ENCODE measurements at places on chromosomes 2 and 18. TPM values are rescaled to one million over a fixed set of nuclear protein-coding genes. Genes with fewer than 3 reads are reported as not detected.

DNA sequence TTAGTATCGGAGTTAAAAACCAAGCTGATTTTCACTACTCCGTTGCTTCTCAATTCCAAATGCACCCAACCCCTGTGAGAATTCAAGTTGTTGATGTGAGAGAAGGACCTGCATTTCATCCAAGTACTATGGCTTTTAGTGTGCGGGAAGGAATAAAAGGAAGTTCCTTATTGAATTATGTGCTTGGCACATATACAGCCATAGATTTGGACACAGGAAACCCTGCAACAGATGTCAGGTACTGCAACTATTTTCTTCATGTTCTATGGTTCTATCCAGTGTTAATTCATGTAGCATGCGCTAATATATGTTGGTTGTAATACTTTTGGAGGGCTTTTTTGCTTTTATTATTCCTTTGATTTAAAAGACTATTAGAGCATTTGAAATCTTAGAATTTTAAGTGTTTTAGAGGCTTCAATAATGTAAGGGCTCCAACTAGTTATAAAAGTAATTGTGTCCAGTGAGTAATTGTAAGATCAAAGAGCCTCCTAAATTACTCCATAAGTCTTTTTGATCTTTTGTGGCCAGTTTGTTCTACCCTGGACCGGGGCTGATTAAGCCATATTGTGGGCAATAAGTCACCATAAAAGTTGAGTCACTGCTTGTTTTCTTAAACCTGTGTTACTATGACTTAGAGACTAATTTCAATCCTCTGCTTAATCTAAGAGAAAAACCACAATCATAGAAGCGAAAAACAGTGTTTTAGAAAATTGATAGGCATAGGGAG, 22.9 kb downstream of the DSG4 start:
- peak; percentile 93 for DNase-seq

DNA sequence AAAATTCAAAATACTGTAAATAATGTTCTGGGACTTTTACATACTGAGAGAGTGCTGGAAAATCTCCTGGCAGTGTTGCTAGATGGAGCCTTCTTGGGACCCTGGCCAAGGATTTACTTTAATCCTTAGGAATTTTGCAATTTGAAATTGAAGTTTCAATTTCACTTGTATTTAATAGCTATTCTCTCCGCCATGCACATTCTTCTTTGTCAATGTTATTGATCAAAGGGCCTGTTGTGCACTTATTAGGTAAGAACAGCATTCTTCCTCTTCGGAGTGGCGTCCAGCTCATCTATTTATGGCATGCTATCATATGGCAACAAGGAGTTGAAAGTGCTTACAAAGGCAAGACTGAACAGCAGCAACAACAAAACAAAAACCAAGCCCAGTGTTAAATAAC, 40.1 kb upstream of the SOS1 start:
- no peak for DNase-seq

The C2orf92 gene
- 16.7 TPM for polyA plus RNA-seq

GRCh38 chr2:3154146-3154545, 223.5 kb downstream of the EIPR1 start:
- no peak for DNase-seq

The SP140L gene
- polyA plus RNA-seq: 11.8 TPM

GRCh38 chr2:239252801-239253200, 148.0 kb downstream of the HDAC4 start:
- DNase-seq: no peak

DNA sequence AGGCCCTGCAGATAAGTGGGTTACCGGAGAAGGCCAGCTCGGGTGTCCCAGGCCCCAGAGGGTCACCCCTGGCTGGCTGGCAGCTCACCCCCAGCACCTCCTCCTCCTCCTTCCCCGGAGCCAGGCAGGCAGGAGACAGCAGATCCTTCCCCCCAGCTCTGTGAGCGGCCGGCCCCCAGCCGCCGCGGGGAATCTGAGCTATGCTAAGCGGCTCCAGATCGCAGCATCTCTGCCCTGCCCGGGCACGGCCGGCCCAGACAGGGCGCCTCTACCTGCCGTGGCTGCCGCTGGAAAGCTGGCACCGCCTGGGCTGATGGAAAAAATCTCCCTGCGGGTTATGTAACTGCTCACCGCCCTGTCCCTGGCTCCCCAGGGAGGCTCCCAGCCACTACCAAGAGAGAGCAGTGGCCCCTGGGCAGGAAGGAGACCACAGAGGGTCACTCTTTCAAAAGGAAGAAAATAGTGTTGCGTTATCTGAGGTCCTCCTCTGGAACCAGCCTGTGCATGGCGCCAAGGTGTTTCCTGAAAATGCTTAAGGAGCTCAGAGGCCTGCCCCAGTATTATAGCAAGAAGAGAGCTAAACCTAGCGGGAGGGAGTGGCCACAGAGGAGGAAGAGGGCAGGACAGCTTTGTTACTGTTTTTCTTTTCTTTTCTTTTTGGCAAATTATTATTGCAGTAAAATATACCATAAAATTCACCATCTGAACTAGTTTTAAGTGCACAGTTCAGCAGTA, 179.0 kb downstream of the SMAD7 start:
- DNase-seq: no peak

DNA sequence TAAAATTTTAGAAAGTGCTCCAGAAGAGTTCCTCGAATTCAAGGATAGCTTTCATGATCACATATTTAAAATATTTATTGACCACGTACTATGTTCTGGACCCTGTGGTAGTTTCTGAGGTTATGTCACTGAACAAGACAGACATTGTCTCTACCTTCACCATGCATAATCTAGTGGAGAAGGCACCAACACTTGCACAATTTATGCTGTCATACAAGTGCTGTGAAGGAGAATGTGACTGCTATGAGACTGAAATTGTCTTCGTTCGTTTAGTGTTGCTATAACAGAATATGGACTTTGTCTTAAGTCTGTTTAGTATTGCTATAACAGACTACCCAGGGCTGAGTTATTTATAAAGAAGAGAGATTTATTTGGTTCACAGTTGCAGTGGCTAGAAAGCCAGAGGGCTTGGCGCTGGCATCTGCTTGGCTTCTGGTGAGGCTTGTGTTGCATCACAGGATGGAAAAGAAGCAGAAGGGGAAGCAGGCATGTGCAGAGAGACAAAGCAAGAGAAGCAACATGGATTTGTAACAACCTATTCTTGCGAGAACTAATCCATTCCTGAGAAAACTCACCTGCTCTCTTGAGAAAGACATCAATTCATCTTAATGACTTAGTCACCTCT, 50.0 kb upstream of the RFX8 start:
- DNase-seq: no peak

GRCh38 chr18:711310-711656, 1.1 kb downstream of the ENOSF1 start:
- no peak for DNase-seq

DNA sequence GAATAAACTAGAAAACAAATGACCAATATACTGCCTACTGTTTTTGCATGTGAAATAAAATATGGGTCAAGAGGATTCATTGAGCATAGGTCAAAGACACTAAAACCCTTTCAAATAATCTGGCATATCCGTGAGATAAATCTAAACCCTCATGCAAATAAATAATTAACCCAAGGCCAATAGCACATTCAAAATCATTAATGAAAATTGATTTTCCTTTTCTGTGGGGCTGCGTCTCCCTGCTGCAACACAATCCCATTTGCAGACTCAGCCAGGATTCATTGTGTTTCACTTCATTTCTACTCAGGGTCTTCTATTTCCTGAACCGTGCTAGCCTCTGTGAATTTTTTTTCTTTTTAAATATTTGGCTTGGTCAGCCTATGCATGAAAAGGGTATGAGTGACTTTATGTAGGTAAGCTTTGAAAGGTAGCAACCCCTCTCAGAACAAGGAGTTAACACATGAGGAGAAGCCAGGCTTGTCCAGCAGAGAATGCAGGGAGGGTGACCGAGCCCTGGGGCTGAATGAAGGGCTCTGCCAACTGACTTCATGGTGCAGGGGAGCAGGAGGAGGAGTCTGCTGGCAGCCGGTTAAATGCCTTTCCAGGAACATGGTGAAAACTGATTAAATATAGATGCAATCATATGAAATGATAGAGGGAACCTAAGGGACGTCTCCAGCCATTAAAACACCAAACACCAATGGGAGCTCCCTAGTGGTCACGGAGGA, 10.3 kb upstream of the CTAGE1 start:
- DNase-seq: peak; percentile 79

- no peak for DNase-seq
Measured at GRCh38 chr2:73601780-73602179, 40.4 kb downstream of the NAT8 start.

- peak; percentile 18 for DNase-seq
Measured at GRCh38 chr2:110854355-110855081, 122.1 kb downstream of the ACOXL start.
